ENCODE measurements at places on chromosomes 7 and 10. TPM values are rescaled to one million over a fixed set of nuclear protein-coding genes. Genes with fewer than 3 reads are reported as not detected.

- H3K4me1 ChIP-seq: no peaks in the 10 kb centered on the region
- DNase-seq: no peak
- H3K27me3 ChIP-seq: peaks cover 2% of the 10 kb centered on the region
Measured at GRCh38 chr7:44193011-44193802, 4.0 kb upstream of the GCK start.

DNA sequence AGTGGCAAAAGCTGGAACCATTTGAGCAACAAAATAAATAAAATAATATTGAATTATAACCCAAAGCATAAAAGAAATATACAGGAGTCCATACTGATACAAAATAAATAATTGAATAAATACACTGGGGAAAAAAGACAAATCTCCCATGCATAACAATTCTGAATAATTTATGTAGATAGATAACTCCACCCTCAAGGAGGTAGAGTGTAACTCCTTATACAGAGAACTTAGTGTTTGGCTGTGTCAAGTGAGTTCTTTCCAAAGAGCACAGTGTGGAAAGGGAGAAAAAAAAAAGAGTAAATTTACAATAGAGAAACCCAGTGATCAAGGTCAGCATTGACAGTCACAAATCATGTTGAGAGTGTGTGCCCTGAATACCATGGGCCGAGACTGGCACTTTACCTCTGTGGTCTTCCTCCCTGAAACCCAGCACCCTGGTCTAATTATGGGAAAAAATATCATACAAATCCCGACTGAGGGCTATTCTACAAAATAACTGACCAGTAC is 5.5 kb downstream of the PIK3AP1 start:
- no peaks in the 10 kb centered on the region for H3K36me3 ChIP-seq
- no peak overlapping the region for H3K4me3 ChIP-seq
- no peaks in the 10 kb centered on the region for H3K27me3 ChIP-seq
- H3K4me1 ChIP-seq: no peaks in the 10 kb centered on the region

DNA sequence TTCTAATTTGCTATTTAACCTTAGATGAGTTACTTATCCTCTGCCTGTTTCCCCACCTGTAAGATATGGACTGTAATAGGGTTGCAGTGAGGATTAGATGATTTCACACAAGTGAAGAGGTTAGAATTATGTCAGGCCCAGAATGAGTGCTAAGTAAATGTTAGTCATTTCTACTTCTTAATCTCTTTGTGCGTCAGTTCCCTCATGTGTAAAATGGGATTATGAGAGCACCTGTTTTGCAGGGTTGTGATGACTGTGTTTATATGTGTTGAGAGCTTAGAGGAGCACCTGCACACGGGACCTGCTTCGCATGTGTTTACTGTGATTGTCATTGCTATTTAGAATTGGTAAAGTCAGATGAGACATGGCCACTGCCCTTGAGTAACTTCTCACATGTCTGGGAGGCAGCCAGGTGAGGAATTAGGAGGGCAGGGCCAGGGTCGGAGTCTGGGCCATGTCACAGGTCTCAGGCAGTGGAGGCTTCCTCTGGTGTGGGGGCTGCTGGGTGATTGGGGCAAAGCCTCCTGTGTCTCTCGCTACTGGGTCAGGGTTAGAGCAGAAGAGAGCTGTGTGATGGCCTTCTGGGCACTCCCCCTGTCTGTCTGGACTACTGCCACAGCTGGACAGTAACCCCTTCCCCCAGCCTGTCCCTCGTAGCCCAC is 106.7 kb downstream of the WDFY4 start:
- peak; percentile 7 for DNase-seq
- no peaks in the 10 kb centered on the region for H3K36me3 ChIP-seq
- no peak overlapping the region for H3K27ac ChIP-seq
- no peak overlapping the region for H3K4me3 ChIP-seq

DNA sequence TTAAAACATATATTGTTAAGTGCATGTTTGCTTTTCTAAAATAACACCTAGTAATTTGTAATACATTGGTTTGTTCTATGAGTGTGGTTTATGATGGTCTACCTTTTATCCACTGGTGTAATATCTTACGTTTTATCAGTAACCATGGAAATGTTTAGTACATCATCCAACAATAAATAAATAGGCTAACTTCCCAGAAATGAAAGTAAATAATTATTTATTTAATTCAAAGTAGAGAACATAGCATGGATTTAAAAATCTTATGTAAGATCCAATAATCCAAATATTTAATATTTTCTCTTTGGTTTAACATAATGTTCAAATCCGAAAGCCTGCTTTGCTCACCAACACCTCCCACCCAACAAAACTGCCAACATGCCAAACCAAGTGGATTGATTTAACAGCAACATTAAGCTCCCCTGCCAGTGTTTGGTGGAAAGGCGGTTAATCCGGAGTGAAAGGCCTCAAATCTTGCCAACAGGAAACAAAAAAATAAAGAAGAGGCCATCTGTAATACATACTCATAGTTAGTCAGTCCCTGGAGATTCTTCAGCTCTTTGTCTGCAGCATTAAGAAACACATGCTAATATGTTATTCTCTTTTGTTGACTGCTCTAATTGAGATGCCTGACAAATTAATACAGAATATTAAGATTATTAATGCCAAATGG is 897.8 kb downstream of the CNTNAP2 start:
- no peaks in the 10 kb centered on the region for H3K36me3 ChIP-seq
- DNase-seq: no peak
- no peak overlapping the region for H3K27ac ChIP-seq
- H3K27me3 ChIP-seq: no peaks in the 10 kb centered on the region
- H3K4me1 ChIP-seq: no peaks in the 10 kb centered on the region

GRCh38 chr7:38232502-38233366 is 40.7 kb downstream of the TARP start:
- H3K4me1 ChIP-seq: no peaks in the 10 kb centered on the region
- H3K27ac ChIP-seq: no peak overlapping the region
- no peak for DNase-seq
- no peak overlapping the region for H3K4me3 ChIP-seq
- no peaks in the 10 kb centered on the region for H3K27me3 ChIP-seq

- no peak for DNase-seq
- H3K4me3 ChIP-seq: no peak overlapping the region
- H3K36me3 ChIP-seq: no peaks in the 10 kb centered on the region
- no peaks in the 10 kb centered on the region for H3K27me3 ChIP-seq
- no peak overlapping the region for H3K27ac ChIP-seq
Measured at GRCh38 chr7:80082213-80082612, 52.4 kb upstream of the GNAI1 start.

- DNase-seq: peak; percentile 87
- H3K4me1 ChIP-seq: no peaks in the 10 kb centered on the region
- H3K27me3 ChIP-seq: no peaks in the 10 kb centered on the region
- H3K36me3 ChIP-seq: peaks cover 5% of the 10 kb centered on the region
Measured at GRCh38 chr7:129739427-129739826, 127.9 kb downstream of the NRF1 start.

GRCh38 chr7:506391-506831 is 13.2 kb downstream of the PDGFA start:
- no peak for DNase-seq
- H3K4me3 ChIP-seq: no peak overlapping the region
- H3K27ac ChIP-seq: no peak overlapping the region
- no peaks in the 10 kb centered on the region for H3K36me3 ChIP-seq
- H3K27me3 ChIP-seq: no peaks in the 10 kb centered on the region
- H3K4me1 ChIP-seq: no peaks in the 10 kb centered on the region

GRCh38 chr10:73552819-73553715 is 38.1 kb downstream of the USP54 start:
- H3K4me1 ChIP-seq: no peaks in the 10 kb centered on the region
- no peaks in the 10 kb centered on the region for H3K27me3 ChIP-seq
- no peak overlapping the region for H3K4me3 ChIP-seq
- H3K27ac ChIP-seq: no peak overlapping the region

DNA sequence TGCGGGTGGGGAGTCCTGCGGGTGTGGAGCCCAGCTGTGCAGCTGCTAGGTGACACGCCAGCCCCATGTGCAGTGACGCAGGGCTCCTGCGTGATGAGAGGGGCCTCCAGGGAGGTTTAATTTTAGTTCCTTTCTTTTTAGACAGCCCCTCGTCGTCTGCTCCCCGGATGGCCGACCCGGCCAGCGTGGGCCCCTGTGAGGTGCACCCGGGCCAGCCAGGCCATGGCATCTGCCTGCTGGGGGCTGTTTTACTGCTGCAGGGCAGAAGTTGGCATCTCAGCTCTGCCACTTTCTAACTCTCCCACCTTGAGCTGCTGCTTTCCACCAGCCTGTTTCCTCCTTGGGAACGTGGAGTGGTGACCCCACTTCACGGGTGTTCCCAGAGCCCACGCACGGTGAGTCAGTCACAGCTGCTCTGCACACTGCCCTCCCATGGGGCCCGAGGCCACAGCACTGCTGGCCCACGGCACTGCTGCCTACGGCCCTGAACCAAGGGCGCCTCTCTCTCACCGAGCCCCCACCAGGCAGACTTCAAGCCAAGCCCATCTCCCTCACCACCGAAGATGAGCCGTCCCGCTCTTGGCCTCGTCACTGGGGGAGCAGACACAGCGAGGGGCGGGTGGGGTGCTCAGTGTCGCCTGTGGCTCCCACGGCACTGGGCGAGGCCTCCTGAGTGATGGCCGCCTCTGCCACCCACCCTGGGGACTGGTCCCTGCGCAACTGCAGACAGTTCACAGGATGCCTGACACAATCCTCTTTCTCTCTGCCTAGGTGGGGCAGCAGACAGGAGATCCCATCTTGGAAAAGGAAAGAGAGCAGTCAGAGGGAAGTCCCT is 21.3 kb downstream of the CYP2W1 start:
- no peak overlapping the region for H3K4me3 ChIP-seq
- no peaks in the 10 kb centered on the region for H3K36me3 ChIP-seq
- H3K27ac ChIP-seq: no peak overlapping the region
- H3K4me1 ChIP-seq: no peaks in the 10 kb centered on the region
- H3K27me3 ChIP-seq: no peaks in the 10 kb centered on the region

DNA sequence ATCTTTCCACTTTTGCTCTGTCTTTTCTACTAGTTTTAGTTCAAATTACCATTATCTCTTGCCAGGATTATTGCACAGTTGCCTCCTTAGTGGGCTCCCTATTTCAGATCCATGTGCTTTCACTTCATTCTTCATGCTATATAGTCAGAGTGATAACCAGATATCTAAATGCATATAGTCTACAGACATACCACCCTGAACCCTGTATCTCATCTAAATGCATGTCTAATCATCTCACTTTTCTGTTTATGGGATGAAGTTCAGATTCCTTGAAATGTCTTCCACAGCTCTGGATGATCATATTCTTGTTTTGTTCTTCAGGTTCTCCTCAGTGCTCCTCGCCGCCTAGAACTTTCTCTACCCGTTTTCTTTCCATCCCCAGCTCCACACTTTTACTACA is 13.8 kb downstream of the RSBN1L start:
- H3K4me1 ChIP-seq: peaks cover 32% of the 10 kb centered on the region
- H3K36me3 ChIP-seq: no peaks in the 10 kb centered on the region
- H3K27ac ChIP-seq: no peak overlapping the region
- no peak for DNase-seq
- no peak overlapping the region for H3K4me3 ChIP-seq

DNA sequence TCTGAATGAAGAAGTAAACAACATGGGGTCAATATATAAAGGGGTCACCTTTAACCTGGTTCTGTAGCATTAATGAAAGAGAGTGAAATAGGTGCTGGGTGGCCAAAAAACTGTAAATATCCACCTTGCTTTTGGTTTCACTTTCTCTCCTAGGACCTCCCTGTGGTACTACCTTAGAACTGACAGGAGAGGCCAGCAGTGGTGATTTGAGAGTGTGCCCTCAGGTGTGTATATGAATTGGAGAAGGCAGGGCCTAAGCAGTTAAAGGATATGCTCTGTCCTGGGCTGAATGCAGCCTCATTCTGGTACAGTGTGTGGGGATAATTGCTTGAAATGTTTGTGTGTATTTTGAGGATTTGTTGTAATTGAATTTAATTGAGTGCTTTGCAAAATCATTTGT is 62.0 kb downstream of the BBS9 start:
- H3K27ac ChIP-seq: no peak overlapping the region
- no peaks in the 10 kb centered on the region for H3K36me3 ChIP-seq
- no peaks in the 10 kb centered on the region for H3K4me1 ChIP-seq
- H3K4me3 ChIP-seq: no peak overlapping the region
- no peaks in the 10 kb centered on the region for H3K27me3 ChIP-seq

DNA sequence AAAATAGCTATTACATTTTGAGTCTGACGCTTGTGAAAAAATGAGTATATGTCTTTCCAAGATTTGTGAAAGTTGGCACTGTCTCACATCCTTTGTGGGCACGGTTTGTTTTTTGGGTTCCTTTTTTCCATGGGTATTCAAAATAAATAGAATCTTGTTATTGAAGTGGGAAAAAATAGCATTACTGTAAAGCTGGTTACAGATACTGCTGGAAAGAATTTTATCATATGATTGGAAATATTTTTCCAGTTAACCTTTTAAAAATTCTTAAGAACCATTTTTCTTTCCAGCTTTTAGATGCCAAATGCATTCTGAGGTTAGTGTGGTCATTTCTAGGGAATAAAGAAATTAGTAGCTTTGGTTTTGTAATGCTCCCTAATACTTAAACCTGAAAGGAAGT is 11.4 kb downstream of the NET1 start:
- no peak overlapping the region for H3K4me3 ChIP-seq
- no peak overlapping the region for H3K27ac ChIP-seq
- no peaks in the 10 kb centered on the region for H3K36me3 ChIP-seq
- no peak for DNase-seq
- no peaks in the 10 kb centered on the region for H3K27me3 ChIP-seq

GRCh38 chr10:35639728-35640401 is 2.2 kb downstream of the FZD8 start:
- H3K4me3 ChIP-seq: no peak overlapping the region
- no peaks in the 10 kb centered on the region for H3K36me3 ChIP-seq
- DNase-seq: peak; percentile 13
- no peaks in the 10 kb centered on the region for H3K27me3 ChIP-seq
- H3K4me1 ChIP-seq: peaks cover 21% of the 10 kb centered on the region
- H3K27ac ChIP-seq: no peak overlapping the region

DNA sequence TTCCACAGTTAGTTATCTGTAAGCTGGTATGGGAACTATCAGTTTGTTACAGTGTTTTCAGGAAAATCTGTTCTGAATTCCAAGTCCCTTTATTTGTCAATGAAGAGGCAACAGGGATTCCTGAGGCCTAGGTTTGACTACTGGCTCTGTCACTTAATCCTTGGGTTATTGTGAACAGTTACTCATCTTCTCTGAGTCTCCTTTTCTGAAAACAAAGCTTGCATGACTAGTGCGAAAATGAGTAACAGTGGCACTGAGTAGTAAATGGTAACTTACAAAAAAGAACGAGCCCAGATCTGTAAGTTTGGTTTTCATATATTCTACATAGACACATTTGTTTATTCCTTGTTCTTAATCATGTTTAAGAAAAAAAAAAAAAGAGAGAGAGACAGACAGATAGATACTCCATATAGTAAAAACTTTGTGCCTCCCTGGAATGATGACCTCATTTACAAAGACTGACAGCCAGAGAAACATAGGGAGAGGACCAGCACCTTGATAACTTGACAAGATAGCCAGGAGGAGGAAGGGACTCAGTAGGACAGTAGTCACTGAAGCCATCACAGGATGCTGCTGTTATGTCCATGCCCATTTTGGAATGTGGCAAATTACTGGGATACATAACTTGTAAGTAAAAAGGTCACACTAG is 1.9 kb downstream of the MRPS33 start:
- H3K4me3 ChIP-seq: no peak overlapping the region
- no peaks in the 10 kb centered on the region for H3K27me3 ChIP-seq
- DNase-seq: no peak

GRCh38 chr7:20786421-20786778 is 286 bp downstream of the SP8 start:
- H3K4me1 ChIP-seq: peaks cover 20% of the 10 kb centered on the region
- no peak overlapping the region for H3K4me3 ChIP-seq
- H3K36me3 ChIP-seq: no peaks in the 10 kb centered on the region

The SCIN gene
- total RNA-seq: 1.4 TPM

The EBF3 gene
- total RNA-seq: 0.53 TPM

The NKX2-3 gene
- not detected for total RNA-seq

The NUTM2E gene
- total RNA-seq: 0.11 TPM

The MEOX2 gene
- 0.80 TPM for total RNA-seq

The HPS1 gene
- 81.8 TPM for total RNA-seq

The AKR1C2 gene
- total RNA-seq: 3.5 TPM

The HABP2 gene
- total RNA-seq: not detected

Data from adrenal gland (tissue), 19 donors.